CD4-positive, alpha-beta T cell (primary cell): ENCODE measurements at places on chromosomes 2 and 18. TPM values are rescaled to one million over a fixed set of nuclear protein-coding genes. Genes with fewer than 3 reads are reported as not detected.
A peak's percentile ranks its signal among the peaks of the same experiment; 100 is the strongest.

AGAP1 gene
- total RNA-seq = 2.6 TPM

KIF1A gene
- total RNA-seq = not detected

CRYGD gene
- not detected for total RNA-seq

SERPINB4 gene
- total RNA-seq = not detected

TP53I3 gene
- total RNA-seq = 0.20 TPM

C2orf72 gene
- not detected for total RNA-seq

MARCO gene
- total RNA-seq = not detected

RNF152 gene
- 1.0 TPM for total RNA-seq

IL18RAP gene
- 2.6 TPM for total RNA-seq

DNA sequence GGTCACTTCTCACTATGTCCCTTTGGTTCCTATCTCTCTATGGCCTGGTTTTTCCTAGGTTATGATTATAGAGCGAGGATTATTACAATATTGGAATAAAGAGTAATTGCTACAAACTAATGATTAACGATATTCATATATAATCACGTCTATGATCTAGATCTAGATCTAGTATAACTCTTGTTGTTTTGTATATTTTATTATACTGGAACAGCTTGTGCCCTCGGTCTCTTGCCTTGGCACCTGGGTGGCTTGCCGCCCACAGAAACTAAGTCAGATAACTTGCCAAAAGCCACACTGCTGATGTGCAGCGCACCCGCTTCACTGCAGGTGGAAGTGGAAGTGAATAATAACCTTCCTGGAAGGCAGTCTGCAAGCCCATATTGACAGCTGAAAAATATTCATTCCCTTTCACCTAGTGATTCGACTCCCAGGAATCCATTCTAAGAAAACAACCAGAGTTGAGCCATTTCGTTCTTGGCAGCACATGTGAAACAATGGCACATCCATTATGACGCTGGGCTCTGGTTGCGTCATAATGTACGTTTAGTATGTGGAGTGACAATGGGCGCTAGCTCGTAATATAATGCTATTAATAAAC, 725 bp upstream of the ANKRD53 start:
- no peak for DNase-seq

DNA sequence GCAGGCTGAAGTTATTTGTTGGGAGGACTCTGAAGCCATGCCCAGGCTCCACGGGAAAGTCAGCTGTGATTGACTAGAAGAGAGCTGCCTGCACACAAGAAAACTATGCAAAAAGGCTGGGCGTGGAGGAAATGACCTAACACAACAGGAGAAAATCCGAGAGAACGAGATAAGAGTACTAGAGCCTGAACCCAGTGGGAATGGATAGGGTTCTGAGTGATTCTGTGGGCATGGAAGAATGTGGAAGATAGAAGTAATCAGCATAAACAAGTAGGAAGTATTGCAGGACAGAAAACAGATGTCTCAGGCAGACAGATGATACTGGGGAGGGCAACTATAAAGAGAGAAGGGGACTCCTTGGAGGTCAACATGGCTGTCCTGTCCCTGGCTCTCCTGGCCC, 12.1 kb upstream of the COPS8 start:
- DNase-seq = no peak

DNA sequence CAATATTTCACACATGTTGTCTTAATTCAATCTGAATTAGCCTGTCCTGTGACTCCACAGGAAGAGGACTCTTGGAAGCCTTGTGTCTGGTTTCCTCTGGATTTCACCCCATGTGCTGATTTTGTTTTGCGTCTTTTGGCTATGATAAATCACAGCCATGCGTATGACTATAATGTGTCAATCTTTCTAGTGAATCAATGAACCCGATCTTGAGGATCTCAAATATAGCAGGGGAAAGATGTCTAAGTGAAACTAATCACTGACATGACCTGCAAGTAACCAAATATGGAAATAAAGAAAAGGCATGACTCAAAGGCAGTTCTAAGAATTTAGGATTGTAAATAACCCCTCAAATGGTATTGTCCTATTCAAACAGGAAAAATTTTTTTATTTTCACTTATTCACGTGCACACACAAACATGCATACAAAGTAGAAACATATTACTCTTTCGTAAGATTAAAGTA, 8.2 kb downstream of the WDFY1 start:
- no peak for DNase-seq

- DNase-seq = no peak
Observed at GRCh38 chr2:74862020-74862964, 28.4 kb downstream of the HK2 start.

DNA sequence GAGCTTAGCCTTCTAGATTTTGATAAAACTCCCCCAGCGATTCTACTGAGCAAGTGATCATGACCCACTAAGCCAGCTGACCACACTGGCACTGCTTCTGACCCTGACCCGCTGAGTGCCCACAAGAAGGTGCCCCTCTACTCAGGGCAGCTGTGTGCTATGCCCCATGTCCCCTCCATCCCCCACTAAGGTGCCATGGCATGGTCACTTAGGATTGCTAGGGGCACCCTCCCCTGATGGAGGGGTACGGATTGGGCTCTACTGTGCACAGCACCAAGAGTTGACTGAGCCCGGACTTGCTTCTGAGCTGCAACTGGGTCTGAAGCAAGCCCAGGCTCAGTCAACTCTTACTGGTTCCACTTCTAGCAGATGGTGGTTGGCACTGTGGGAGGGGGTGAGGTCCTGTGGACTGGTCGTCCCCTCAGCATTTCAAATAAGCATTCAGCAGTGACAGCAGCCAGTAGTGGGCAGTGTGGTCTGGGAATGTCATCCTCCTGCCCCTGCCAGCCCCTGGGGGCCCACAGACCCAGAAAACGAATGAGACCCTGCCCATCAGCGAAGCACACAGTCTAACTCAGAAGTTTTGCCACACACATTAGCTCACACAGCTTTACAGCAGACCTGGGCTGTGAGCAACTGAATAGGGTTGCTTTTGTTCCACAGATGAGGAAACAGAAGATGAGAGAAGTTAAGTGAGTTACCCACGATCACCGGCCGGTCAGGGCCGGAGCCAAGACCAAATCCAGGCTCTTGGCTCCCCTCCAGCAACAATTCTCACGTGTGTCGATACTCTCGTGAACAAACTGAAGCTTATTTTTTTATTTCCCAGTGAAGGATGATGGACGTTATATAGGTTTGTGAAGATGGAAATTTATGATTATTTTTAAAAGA, 52.1 kb upstream of the FOSL2 start:
- DNase-seq = no peak

DNA sequence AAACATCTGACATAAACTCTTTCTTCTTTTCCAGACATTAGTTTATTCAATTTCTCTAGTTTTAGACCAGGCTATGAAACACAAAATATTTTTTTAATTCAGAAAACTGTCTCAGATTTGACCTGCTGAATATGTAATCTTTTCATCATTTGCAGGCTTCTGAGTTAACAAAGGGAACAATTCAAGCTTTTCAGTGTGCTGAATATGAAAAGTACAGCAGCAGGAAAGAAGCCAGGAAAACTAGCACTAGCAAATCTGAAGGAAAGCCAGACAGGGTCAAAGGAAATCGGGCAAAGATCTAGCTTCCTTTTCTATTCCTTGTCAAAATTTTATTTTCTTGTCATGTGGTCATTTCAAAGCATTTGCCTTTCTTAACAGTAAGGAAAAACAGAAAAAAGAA, 35.3 kb downstream of the ACVR1C start:
- no peak for DNase-seq

DNA sequence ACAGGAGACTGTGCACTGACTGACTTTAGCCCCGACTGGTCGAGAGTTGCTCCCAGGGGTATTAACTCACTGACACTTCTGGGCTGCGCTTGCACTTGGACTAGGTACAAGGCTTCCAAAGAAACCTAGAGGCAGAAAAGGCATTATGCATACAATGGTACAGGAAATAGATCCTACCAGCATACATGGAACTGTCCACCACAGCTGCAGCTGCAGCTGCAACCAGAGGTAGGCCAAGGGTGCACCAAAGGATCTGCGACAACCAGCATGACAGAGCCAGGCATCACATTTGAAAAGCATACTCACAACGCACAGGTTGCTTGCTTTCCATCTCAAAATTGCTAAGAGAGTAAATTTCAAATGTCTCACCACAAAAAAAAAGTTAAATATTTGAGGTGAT, 22.6 kb upstream of the PGAP1 start:
- no peak for DNase-seq

- no peak for DNase-seq
Observed at GRCh38 chr2:128153786-128154185, 62.8 kb downstream of the UGGT1 start.

- no peak for DNase-seq
Observed at GRCh38 chr2:171999161-171999560, 592 bp upstream of the METAP1D start.

GRCh38 chr2:233084488-233084887, 24.3 kb downstream of the INPP5D start:
- peak; percentile 68 for DNase-seq

- DNase-seq = no peak
Observed at GRCh38 chr2:227661827-227662226, 4.8 kb upstream of the SCYGR5 start.

DNA sequence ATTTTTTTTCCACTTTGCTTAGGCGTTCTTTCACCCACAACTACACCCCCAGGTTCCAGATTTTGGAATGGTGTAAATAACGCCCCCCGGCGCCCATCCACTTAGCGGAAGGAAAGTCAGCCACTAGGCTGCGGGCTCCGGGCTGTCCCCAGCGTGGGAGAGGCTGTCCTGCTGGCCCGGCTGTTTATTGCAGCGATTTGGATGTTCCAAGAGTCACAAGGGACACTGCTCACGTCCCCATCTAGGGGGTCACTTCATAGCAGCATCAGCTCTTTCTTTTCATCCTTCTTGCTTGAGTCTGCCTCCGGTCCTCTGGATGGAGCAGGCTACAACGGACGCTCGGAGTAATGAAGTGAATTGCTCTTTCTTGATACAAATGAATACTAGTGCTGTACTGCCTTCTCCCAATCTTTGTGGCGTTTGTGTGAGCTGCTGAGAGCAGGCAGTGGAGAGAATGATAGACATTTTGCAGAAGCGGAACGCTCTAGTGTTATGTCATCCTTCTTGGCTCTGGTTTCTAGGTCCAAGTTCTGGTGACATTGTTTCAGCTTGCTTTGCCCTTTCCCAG, 50.7 kb upstream of the PAIP2B start:
- no peak for DNase-seq

DNA sequence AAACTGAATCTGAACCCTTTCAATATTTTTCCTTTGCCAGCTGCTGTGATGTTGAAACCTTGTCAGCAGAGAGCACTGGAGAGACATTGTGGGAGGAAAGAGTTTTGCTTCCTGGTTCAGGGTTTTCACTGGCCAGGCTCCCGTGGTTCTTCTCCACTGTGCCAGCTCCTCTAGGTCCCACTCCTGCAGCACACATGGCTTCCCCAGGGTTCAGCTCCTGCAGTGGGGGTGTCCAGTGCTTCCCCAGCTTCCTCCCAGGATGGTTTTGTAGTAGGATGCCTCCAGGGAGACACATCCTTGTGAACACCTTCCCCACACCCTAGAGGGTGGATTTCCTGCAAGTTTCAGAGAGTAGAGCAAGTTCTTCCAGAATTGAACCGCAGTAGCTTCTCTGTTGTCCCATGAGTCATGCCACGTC, 24.0 kb upstream of the SULT1C3 start:
- no peak for DNase-seq

GRCh38 chr2:160928854-160929301, 231.3 kb upstream of the TANK start:
- no peak for DNase-seq

DNA sequence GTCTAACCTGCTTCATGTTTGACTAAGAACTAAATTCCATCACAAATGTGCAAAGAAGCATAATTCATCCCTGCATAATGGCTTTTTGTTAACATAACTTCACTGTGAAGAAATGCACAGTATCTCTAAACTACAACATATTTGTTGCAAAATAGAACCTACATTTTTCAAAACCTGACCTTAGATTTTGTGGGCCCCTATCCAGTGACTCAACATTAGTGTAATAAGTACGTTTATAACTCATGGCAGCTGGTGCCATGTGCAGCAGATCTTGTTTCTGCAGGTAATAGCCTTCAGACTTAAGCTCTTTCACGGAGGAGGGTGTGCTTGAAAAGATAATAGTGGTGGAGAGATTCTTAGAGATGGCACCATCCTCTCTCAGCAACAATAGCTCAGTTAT, 28.6 kb upstream of the VWC2L start:
- no peak for DNase-seq
